ENCODE measurements at places on chromosomes 1 and 21. TPM values are rescaled to one million over a fixed set of nuclear protein-coding genes. Genes with fewer than 3 reads are reported as not detected.
A peak's percentile ranks its signal among the peaks of the same experiment; 100 is the strongest.

- no peak overlapping the region for H3K27ac ChIP-seq
- no peak for DNase-seq
- no peak overlapping the region for H3K4me3 ChIP-seq
- no peaks in the 10 kb centered on the region for H3K4me1 ChIP-seq
These were observed 147.1 kb downstream of the KIF26B start for GRCh38 chr1:245301921-245302320.

- H3K27ac ChIP-seq, result no peak overlapping the region
- peaks cover 18% of the 10 kb centered on the region for H3K27me3 ChIP-seq
- H3K36me3 ChIP-seq, result no peaks in the 10 kb centered on the region
- H3K4me1 ChIP-seq, result peaks cover 7% of the 10 kb centered on the region
- no peak overlapping the region for H3K4me3 ChIP-seq
These were observed 10.9 kb downstream of the ERRFI1 start for GRCh38 chr1:8015036-8015808.

DNA sequence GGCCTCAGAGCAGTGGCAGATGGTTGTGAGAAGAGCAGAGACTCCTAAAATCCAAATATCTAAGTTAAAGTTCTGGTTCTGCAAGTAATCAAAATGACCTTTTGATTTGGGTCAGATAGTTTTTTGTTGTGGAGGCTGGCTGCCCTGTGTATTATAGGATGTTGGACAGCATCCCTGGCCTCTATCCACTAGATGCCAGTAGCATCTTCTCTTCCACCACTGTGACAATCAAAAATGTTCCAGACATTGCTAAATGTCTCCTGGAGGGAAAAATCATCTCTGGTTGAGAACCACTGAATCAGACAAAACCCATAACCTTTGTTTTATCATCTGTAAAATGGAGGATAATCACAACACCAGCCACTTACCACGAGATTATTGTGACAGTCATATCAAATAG, 5.9 kb upstream of the DPT start:
- H3K36me3 ChIP-seq, result no peaks in the 10 kb centered on the region
- DNase-seq, result no peak
- no peak overlapping the region for H3K4me3 ChIP-seq
- no peaks in the 10 kb centered on the region for H3K4me1 ChIP-seq
- no peak overlapping the region for H3K27ac ChIP-seq

DNA sequence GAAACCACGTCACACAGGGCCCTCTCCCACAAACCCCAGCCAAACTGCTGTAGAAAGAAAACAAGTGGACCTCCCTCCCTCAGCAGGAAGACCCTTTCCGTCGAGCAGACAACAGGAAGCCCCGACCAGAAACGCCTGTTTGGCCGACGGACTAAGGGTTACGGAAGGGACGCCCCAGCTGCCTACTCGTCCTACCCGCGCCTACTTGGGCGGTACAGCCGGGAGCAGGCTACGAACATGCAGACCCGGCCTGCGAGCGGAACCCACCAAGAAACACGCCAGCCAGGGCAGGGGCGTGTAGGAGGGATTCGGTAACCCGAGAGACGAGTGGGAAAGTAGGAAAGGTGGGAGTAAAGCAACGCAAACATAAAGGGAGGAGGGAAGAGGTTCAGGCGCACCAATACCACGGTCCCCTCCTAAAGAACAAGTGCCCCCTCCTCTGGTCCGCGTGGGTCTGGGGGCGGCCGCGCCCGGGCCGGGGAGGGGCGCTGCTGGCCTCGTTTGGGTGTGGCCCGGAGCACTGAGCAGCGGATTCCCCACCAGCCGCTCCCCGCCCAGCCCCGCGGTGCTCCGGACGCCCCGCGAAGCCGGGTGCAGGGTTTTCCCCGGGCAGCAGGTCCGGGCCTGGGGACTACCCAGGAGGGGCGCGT, 450 bp downstream of the S100A10 start:
- H3K27me3 ChIP-seq, result no peaks in the 10 kb centered on the region
- peaks cover 24% of the 10 kb centered on the region for H3K36me3 ChIP-seq
- peak overlapping the region; percentile 97 for H3K4me3 ChIP-seq
- peak overlapping the region; percentile 97 for H3K27ac ChIP-seq
- peak; percentile 58 for DNase-seq

The TMCC2 gene
- total RNA-seq, result 6.6 TPM

The TPTE gene
- not detected for total RNA-seq

- no peak for DNase-seq
- peaks cover 20% of the 10 kb centered on the region for H3K4me1 ChIP-seq
- H3K36me3 ChIP-seq, result no peaks in the 10 kb centered on the region
- peaks cover 10% of the 10 kb centered on the region for H3K27me3 ChIP-seq
- H3K27ac ChIP-seq, result no peak overlapping the region
These were observed 2.5 kb upstream of the FNDC10 start for GRCh38 chr1:1602304-1602967.

The SPRR2B gene
- not detected for total RNA-seq

GRCh38 chr1:35835398-35835797, 27.6 kb downstream of the AGO4 start:
- no peak for DNase-seq
- no peaks in the 10 kb centered on the region for H3K4me1 ChIP-seq
- peaks cover 11% of the 10 kb centered on the region for H3K36me3 ChIP-seq
- no peaks in the 10 kb centered on the region for H3K27me3 ChIP-seq

The STYXL2 gene
- not detected for total RNA-seq

All from activated CD8-positive, alpha-beta T cell treated with anti-CD3 and anti-CD28 coated beads for 36 hours (primary cell).